Tibial nerve (tissue), 4 donors: ENCODE measurements at places on chromosomes 6 and 20.

GRCh38 chr6:30897882-30898281 is 10.1 kb upstream of the GTF2H4 start:
- DNase-seq = no peak

DNA sequence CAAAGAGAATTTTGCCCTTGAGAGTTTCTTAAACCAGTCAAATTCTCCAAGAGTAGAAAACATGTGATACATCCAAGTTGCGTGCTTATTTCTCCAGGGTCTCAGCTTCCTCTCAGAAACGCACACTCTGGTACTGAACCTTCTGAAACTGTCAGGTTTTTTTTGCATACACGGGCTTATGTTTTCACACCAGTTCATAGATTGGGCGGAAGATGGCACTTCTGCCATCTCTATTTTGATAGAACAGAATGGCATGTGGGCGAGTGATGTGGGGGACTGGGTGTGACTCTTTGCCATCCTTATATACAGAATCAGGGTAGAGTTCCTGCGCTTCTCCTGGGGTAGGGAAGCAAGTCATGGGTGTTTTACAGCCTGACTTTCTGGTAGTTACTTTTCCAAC is 56.4 kb downstream of the ADTRP start:
- no peak for DNase-seq

DNA sequence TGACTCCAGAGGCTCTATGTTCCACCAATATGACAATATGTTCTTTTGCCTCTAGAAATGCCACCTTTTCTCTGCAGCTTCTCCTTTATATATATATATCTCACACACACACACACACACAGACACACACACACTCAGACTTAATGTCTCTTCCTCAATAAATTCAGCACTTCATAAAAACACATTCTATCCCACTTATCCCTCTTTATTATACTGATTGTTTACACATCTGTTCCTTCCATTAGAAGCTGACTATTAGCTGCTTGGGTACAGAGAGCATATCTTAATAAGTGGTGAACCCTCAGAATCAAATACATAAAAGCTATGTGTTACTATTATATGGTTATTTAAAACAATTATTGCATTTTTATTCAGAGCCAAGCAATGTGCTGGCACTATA is 23.3 kb downstream of the NRSN1 start:
- DNase-seq = no peak

- DNase-seq = no peak
These were observed 64.4 kb downstream of the HACE1 start for GRCh38 chr6:104795363-104795762.

- no peak for DNase-seq
These were observed 114.4 kb downstream of the ADGRG6 start for GRCh38 chr6:142416179-142416578.

DNA sequence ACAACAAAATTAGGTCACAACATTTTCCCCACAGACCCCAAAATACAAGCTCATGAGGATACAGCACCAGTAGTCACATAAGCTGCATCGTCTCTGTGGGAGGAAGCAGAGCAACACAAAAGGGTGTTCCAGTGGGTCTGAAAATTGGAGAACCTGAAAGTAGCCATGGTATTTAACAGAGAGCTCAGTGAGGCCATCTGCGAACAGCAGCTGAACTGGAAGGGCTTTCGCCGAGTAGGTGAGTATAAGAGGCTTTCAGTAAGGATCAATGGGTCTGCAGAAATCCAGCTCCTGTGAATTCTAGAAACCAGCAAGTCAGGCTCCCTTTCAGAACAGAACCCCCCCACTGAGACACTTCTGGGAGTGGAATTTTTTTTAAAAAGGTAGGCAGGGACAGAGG is 120.0 kb upstream of the RREB1 start:
- DNase-seq = no peak

- no peak for DNase-seq
These were observed 123.9 kb downstream of the COL12A1 start for GRCh38 chr6:75081921-75082320.

- DNase-seq = no peak
These were observed 72.4 kb downstream of the ASCC3 start for GRCh38 chr6:100808638-100809275.

DNA sequence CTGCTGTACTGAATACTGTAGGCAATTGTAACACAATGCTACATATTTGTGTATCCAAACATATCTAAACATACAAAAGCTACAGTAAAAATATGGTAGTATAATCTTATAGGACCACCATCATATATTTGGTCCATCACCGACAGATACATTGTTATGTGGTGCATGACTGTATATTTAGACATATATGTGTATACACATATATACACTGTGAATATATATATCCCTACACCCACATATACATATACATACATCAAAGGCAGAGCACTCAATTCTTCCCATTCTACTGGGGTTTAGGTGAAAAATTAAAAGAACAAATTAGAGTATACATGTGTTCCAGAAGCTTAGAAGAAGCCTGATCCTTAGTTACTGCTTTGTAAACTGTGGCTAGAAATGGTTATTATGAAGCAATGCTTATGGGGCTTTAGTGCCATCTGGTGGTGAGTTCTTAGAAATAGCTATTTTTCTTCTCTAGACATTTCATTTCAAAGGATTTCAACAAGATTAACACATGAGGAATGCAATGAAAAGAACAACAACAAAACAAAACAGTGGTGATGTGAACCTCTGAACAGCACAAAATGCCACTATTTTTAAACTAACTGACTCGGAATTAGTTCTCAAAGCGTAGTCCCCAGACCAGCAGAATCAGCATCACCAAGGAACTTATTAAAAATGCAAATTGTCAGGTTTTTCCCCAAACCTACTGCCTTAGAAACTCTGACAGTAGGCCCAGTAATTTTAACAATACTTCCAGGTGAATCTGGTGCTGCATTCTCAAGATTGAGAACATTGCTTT is 38.0 kb downstream of the PKHD1 start:
- no peak for DNase-seq

GRCh38 chr6:36725581-36725980 is 28.0 kb downstream of the RAB44 start:
- no peak for DNase-seq

DNA sequence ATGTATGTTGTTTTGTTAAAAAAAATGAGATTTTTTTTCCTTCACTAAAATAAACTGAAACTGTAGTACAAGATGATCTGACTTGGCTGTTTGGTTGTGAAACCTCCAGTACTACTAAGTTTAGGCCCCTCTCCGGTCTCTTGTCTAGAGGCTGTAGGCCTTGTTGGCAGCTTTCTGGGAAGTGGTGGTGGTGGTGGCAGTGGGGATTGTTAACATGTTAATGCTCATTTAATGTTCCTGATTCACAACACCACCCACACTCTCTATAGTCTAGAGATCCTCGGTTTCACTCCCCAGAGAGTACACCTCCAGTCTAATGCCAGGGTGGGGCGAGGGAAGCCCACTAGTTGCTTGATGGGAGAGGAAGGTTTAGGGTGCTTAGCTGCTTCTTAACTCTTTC is 24.1 kb downstream of the STK4 start:
- DNase-seq = no peak

DNA sequence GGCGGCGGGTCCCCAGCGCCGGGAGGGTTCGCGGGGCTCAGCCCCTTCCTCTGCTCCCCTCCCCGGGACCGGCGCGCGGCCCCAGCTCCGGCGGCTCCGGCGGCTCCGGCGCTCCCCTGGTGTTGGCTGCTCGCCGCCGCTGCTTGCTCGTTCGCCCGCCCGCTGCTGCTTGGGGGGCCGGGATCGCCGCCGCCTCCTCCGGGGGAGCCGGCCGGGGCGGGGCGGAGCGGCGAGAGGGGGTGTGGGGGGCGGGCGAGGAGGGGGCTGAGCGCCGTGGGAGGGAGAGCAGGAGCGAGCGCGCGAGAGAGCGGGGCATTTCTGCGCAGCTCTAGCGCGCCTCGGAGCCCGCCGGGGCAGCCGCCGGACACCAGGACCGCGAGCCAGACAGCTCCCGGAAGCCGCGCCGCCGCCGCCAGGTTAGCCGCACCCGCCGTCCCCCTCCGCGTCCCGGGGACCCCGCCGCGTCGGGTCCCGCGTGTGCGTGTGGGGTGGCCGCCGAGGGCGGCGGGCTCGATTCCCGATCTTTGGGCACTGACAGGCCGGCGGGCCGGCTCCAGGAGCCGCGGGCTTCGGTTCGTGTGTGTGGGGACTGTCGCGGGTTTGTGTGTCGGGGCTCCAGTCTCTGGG is 62.0 kb upstream of the EPB41L1 start:
- DNase-seq = no peak

DNA sequence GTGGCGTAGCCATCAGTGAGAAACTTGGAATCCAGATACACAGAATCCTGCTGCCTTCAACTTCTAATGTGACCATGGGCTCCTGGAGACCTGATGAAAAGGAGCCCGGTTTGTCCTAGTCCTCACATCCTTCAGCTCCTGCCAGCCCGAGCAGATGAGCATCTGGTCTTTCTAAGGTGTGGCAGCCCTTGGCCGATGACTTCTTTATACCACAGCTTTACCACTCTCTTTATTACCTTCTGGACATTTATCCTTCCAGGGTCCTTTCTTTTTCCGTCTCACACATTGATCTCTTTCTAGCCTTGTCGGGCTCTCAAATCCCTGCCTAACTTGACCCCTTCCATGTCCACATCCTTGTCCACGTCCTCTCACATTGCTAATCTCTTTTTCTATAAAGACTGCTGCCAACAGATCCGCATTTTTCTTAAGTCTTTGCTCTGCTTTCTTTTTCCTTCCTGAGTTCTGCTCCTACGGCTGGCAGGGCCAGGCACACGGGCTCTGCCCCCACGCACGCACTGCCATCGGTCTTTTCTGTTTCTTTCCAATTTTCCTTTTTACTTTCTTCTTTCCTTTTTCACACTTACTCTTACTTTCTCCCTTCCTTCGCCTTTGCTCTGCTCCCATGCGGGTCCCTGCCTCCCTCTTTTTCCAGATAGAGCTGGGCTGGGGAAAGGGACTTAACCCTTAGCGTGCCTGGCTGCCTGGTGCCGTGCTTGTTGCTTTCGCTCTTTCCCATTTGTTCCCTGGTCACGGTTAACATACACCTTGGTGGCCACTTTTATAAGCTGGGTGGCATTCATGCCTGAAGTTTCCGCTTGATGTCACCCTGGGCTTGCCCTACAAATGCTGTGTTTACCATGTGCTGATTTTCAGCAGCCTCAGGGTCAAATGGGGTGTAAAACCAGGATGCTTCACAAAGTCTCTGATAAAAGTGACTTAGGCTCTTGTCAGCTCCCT is 9.4 kb upstream of the GMPR start:
- no peak for DNase-seq

DNA sequence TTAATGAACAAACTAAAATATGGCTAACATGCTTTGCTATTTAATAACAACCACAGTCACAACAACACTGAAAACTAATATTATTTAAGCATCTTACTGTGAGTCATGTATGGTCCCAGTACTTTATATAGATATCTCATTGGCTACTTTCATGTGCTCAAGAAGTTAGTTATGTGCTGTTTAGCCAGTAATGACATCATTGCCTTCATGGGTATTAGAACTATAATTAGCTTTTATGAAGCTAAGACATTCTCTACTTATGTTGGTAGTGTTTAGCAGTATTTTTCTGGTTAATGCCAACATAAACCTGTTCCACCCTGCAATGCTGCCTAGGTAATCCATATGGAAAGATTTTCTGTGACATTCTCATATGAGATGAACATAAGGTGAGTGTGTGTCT is 56.1 kb downstream of the ADGRG6 start:
- no peak for DNase-seq

GRCh38 chr6:91213229-91213901 is 626.5 kb upstream of the MAP3K7 start:
- DNase-seq = no peak

- no peak for DNase-seq
These were observed 20.2 kb upstream of the SLC22A7 start for GRCh38 chr6:43277643-43278523.

GRCh38 chr6:110329714-110330436 is 28.3 kb downstream of the METTL24 start:
- DNase-seq = no peak

GRCh38 chr6:760982-761955 is 68.3 kb upstream of the EXOC2 start:
- DNase-seq = no peak

DNA sequence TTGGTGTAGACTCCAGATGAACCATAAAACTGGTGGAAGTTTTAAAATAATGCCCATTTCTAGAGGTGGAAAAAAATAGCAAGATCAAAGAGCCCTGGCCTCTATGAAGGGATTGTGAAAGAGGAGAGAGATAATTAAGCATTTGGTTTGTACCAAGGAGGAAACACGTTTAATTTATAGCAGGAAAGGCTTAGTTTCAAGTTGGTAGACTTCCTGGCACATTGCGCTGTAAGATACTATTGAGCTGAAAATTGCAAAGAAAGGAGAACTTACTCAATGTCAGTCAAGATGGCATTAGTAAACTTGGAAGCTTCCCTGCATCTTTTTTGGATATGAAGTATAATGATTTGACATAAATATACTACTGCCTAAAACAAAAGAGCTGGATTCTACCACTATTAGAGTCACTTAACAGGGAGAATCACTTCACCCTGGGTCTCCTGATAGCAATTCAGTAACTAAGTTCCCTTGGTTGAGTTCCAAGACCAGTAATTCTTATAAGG is 24.4 kb downstream of the MARCKS start:
- no peak for DNase-seq

DNA sequence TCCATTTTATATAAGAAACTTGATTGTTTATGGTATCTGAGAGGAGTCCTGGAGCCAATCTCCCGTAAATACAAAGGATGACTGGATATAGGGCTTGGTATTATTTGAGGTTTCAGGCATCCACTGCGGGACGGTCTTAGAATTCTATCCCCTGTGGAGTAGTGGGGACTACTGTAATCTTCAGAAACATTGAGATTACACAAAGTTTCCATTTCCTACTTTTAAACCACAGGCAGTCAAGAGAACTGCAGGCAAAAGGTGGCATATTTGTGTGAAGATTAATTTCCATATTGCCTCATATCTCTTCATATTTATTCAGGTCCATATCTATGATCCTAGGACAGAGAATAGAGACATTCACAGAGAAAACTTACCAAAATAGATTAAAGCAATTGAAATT is 586.2 kb downstream of the PHF3 start:
- no peak for DNase-seq

- no peak for DNase-seq
These were observed 6.8 kb downstream of the PROKR2 start for GRCh38 chr20:5309971-5310370.

- no peak for DNase-seq
These were observed 16.2 kb downstream of the ADGRB3 start for GRCh38 chr6:68651011-68651985.
